ENCODE measurements at places on chromosomes 2 and 18.

- no peak for DNase-seq
Measured at GRCh38 chr2:11697103-11697871, 27.3 kb upstream of the NTSR2 start.

- DNase-seq, result no peak
Measured at GRCh38 chr18:65399091-65399490, 351.7 kb upstream of the CDH7 start.

DNA sequence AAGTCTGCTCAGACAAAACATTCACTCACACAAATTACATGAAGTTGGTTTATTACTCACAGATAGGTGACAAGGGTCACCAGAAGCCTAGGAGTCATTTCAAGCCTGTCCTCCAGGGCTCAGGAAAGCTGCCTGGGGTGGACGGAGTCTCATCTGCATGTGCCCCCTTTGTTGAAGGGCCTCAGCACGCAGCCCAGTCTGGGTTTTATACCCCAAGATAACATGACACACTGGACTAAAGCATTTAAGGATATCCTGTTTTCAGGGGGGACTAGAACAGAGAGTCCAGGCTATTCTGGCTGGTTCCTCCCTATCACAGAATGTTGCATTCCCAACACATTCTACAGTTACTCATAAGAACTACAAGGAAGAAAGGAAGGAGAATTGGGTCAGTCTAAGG, 164.7 kb downstream of the MREG start:
- DNase-seq, result no peak

GRCh38 chr2:60532421-60532820, 21.0 kb downstream of the BCL11A start:
- no peak for DNase-seq

- no peak for DNase-seq
Measured at GRCh38 chr2:44708661-44709000, 232.9 kb upstream of the SIX3 start.

DNA sequence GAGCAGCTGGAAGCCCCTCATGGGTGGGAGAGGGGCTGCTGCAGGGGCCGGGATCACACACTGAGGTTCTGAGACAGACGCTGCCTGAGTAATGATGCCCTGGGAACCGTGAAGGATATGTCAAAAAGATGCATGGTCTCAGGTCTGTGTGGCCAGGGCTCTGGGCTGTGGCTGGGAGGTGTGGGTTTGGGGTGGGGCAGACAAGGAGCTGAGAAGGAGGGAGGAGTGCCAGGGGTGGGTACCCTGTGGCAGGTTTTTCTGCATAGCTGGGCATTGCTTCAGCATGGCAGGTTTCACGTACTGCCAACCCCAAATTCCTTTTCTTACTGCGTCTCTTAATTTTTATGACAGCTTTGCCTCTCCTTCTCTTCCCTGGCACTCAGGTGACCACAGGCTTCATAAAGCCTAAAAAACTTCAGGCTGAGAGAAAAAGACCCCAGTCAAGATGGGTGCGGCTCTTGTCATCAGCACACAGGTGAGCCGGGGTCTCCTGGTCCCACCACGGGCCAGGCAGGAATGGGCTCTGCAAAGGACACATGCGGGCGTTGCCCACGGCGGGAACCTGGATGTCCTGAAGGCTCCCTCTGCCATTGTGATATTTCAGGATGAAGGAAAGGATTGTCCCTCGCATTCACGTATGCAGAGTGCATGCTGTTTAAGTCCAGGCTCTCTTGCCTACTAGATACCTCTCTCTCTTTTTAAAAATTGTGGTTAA, 18.0 kb downstream of the MALL start:
- no peak for DNase-seq

DNA sequence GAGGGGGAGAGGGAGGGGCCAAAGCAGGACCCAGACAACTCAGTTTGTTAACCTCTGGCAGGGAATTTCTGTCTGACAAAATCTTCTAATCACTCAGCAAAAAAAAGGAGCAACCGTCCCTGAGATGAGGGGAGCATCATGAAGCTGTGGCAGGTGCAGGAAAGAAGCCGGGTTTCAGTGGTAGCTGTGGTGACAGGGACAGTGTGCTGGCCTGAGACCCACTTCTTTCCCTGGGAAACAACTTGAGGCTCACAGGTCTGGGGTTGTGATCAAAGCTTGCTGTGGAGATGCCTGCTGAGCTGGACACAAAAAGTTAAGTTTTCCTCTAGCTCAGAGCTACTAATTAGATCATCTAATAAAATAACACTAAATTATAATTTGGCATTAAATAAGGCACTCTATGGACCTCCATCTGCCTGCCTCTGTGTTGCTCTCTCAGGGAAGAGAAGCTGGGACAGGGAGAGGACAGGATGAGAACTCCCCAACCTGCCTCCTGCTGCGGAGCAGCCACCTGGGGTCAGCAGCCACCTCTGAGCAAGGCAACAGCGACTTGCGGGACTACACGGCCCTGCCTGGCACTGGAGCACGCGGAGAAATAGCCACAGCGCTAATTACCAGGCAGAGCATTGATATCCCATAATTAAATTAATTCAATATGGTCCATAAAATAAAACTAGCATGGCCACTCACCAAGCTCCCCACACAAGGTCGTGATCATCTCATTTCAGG, 104.6 kb upstream of the TEX51 start:
- DNase-seq, result no peak

GRCh38 chr2:219309278-219309677, at the start of gene PTPRN:
PTPRN (minus strand) TSS chr2:219309401; CDS start chr2:219309332, 69 bp downstream.
- no peak for DNase-seq

DNA sequence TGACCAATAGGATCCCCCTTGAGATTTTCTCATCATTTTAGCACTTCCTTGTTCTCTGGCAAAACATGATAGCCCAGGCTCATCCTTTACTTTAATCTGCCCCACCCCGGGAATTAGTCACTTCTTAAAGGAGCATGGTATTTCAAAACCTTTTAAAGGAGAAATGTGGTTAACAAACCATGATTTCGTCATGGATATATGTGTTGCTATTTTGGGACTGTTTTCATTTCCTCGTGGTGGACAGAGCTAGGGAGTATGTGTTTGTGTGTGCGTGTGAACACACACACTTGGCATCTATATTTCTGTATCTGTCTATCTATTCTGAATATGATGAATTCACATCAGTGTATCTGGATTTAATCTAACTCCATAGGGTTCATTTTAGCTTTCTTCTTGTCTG, 128.1 kb downstream of the BIRC6 start:
- peak; percentile 6 for DNase-seq

- no peak for DNase-seq
Measured at GRCh38 chr2:189406586-189407233, 34.6 kb upstream of the WDR75 start.

GRCh38 chr2:119691189-119691588, 12.2 kb downstream of the TMEM177 start:
- no peak for DNase-seq

- DNase-seq, result no peak
Measured at GRCh38 chr2:188725746-188726360, 248.3 kb upstream of the COL3A1 start.

- DNase-seq, result peak; percentile 31
Measured at GRCh38 chr2:27765621-27766286, 5.8 kb upstream of the MRPL33 start.

GRCh38 chr2:96823198-96823597, 7.1 kb downstream of the CNNM3 start:
- DNase-seq, result no peak

DNA sequence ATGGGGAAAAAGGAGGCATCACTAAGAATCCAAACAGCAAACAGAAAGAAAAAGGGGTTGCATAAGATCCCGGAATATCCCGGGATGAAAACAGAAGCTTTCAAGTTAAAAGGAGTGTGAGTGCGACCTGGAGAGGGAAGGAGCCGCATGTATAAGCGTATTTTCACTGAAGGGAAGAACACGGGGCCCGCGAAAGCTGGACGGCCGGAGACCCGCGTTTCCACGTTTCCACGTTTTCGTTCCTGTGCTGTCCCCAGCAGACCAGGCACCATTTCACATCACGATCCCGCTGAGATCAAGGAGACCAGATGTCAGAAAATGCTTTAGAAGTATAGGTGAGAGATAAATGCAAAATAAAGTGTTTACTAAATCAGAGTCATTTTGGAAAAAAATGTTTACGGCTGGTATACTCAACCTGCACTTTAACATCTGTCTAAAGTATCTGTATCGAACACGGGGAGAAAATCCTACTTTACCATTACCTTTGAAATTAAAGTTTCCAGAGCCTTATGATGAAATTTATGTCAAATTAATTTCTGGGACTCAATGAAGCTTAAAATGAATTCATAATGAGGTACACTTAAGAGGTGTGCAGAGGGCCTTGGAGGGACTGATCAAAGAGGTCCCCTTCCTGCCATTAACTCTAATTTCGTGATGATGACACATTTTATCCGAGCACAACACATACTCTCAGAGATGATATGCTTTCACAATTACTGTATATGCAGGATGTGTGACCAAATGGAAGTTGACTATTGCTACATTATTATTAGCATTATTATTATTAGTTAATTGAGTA, 71.0 kb upstream of the SALL3 start:
- no peak for DNase-seq

- peak; percentile 44 for DNase-seq
Measured at GRCh38 chr2:68253219-68254068, 1.1 kb upstream of the PPP3R1 start.

DNA sequence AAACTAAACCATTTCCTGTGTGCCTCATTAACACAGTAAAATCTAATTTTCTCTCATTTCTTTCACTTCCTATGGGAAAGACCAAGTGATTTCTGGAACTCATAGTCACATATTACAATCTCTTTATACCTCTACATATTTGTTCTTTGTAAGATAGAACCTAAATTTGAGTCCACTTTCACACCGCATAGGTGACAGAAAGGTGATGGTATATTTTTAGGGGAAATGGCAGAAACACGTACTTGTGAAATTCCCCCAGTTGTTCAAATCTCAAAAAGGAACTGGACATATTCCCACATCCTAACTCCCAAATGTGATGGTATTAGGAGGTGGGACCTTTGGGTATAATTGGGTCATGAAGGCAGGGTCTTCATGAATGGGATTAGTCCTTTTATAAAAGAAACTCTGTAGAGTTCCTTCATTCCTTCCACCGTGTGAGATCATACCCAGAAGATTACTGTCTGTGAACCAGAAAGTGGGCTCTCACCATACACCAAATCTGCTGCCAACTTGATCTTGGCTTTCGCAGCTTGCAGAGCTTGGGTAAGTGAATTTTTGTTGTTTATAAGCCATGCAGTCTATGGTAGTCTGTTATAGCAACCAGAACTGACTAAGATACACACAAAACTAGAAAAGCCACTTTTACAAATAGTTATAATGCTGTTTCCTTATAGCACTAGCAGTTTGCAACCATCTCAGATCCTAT, 542.1 kb downstream of the DSC3 start:
- DNase-seq, result no peak

GRCh38 chr2:202337706-202338346, 38.3 kb upstream of the BMPR2 start:
- no peak for DNase-seq

DNA sequence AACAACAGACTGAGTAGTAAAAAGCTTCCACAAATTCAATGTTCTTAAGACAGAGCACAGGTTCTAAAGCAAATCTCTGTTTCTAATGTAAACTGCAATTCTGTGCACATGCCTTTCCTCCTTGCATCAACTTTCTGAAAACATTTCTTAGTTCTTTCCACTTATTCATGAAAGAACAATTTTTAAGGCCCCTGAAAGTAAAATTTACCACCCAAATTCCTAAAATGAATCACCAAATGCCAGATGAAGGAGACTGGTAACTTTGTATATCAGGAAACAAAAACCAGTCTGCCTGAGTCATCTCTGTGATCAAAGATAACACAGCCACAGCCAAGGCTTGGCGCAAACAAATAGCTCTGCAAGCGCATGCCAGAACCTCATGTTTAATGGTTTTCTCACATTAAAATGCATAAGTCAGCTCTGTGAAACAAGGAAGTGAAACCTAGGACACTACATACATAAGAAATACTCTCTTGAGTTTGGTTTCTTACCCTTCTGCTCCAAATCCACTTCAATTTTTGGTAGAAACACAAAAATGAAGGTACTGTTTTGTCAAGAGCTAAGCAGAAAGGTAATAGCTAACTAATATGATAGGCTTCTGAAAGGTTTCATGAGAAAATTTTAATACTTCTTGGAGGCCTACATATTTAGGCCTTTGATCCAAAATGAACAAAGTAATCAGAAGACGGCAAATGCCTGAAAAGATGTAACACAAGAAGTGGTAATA, 169.4 kb downstream of the THADA start:
- peak; percentile 83 for DNase-seq

DNA sequence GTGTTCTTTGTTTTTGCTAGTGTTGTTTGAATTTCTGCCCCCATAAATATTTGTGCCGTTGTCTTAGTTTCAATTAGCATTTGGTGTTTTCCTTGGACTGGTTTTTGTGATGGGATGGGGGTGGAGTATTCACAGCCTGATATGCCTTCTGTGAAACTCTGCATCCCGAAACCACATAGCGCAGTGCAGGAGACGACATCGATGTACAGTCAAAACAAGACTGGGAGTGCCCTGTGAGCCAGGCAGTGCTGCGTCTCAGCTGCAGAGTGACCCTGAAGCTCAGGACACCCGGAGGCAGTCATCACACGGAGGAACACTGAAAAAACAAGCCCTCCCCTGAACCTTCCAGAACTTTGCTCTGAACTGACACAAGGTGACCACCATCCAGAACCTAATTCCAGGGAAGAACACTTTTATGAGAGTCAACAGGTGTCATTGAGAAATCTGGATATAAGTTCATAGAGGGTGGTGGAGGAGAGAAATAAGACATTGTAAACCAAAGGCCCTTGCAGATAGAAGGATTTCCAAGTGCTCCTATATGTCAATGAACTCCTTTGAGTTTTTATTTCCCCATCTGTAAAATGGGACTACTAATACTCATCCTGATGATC, 61.2 kb upstream of the CABLES1 start:
- no peak for DNase-seq

- no peak for DNase-seq
Measured at GRCh38 chr2:16188261-16188890, 248.0 kb downstream of the MYCN start.

GRCh38 chr18:54843314-54843713, 15.0 kb downstream of the RAB27B start:
- DNase-seq, result no peak

GRCh38 chr18:4870177-4870773, 326.8 kb downstream of the AKAIN1 start:
- DNase-seq, result no peak
